ENCODE measurements at places on chromosomes 6 and 20.
A peak's percentile ranks its signal among the peaks of the same experiment; 100 is the strongest.

DNA sequence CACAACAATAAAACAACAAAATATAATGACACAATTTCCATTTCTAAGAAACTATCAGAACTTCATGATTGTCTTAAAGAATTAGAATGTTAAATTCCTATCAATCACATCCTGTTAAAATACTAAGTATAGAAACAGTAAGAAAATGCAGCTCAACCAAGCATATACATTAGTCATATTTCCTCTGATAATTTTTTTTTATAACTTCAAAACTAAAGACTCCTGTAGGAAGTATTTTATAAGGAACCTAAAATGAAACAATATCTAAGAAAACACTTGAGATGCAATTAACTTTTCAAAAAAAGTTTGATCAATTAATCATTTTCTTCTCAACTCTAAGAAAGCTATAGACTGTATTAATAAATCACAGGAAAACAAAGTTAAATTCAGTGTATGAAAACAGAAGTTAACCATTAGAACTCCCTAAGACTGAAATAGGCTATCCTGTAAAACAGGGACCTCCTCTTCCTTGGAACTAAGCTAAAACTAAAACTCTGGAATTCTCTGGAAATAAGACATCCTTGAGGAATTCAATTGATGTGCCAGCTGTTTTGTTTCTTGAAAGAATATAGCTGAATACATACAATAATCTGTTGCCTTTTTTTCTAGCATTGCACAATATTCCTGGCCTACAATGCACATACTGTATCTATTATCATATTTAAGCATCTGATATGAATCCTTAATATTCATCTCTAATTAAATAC, 19.8 kb downstream of the FKBP5 start:
- no peak for DNase-seq

DNA sequence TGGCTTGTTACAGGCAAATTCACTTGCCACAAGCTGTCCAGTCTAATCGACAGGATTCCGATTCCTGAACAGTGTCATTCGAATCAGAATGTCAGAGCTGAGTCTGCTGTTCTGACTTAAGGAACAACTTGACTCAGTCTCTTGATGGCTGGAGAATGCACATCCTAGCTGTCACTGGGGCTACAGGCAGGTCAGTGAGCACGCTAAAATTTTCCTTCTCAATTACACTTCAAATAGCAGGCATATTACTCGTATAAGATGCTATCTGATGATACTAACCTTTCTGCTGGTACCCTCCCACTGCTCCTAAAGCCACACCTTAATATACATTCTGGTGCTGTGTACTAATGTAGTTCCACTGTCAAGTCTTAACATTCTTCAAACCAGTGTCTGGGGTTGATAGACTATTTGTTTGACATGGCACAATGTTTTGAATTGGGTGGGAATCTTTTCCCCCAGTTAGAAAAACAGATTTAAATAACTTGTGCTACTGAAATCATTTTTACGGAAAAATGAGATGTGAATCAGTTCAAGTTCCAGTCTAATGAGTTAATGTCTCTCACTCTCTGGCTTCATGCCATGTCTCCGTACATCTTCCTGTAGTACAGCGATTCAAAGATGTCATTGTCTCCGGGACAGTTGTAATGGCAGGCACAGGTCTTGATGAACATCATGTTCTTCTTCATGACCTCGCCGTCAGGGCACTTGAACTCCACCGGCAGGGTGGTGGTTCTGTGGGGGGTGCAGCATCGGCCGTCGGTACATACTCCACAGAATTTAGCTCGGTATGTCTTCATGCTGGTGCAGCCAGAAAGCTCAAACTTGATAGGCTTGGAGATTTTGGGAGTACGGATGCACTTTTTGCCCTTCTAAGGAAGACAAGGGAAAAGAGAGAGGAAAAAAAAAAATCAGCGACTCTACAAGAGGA, 2.2 kb downstream of the CCN2 start:
- peak; percentile 12 for DNase-seq

- DNase-seq = no peak
Measured at GRCh38 chr20:24664266-24664986, 195.0 kb downstream of the SYNDIG1 start.

- DNase-seq = no peak
Measured at GRCh38 chr6:148287623-148288333, 54.9 kb upstream of the SASH1 start.

GRCh38 chr6:95690328-95690727, 113.0 kb downstream of the MANEA start:
- no peak for DNase-seq

- no peak for DNase-seq
Measured at GRCh38 chr6:66184091-66184490, 477.1 kb upstream of the EYS start.

DNA sequence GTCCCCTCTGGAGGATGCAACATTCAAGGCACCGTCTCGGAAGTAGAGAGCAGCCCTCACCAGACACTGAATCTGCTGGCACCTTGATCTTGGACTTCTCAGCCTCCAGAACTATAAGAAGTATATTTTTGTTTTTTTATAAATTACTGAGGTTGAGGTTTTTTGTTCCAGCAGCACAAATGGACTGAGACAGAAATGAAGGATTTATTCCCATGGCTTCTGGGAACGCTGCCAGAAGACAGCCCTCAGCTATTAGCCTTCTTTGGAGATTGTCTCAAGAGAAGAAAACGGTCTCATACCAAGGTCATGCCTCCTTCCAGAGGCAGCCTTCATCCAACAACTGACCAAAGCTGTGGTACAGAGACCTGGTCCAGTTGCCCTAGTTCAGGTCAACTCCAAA, 85.4 kb downstream of the CHMP4B start:
- no peak for DNase-seq

DNA sequence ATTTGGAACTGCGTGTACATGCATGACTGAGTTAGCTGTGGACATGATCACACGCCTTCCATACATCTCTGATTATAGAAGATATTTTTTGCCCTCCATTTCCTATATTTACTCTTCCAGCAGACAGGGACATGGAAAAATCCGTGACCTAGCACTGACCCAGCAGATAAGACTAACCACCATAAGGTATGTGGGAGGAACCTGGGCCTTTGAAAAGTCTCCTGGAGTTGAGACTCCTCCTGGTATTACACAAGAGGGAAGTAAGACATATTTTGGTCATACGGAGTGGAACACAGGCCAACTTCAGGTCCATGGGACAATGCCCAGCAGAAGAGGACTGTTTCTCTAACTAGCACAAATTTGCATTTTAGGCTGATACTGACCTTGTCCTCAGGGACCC, 13.7 kb upstream of the SIRPB1 start:
- no peak for DNase-seq

GRCh38 chr20:24960302-24960801, 11.3 kb downstream of the CST7 start:
- no peak for DNase-seq

DNA sequence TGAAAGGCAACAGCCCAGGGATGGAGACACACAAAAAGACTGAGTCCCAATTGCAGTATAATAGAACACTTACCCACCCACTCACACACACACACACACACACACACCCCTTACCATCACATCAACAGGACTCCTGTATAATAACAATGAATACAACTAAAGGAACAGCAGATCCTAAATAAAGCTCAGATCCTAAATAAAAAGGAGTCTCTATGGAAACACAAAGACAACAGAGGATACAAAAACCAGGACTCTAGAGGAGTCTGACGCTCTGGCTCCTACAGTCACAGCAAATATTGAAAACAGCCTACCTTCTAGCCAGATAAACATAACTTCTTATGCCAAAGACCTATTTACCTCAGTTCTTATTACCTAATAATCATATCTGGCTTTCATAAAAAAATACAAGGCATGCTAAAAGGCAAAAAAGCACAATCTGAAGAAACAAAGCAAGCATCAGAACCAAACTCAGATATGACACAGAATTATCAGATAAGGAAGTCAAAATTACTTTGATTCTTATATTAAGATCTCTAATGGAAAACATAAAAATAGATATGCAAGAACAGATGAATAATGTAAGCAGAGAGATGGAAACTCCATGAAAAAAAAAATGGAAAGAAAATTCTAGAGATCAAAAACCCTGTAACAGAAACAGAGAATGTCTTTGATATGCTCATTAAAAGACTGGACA, 134.9 kb downstream of the MMUT start:
- DNase-seq = no peak

DNA sequence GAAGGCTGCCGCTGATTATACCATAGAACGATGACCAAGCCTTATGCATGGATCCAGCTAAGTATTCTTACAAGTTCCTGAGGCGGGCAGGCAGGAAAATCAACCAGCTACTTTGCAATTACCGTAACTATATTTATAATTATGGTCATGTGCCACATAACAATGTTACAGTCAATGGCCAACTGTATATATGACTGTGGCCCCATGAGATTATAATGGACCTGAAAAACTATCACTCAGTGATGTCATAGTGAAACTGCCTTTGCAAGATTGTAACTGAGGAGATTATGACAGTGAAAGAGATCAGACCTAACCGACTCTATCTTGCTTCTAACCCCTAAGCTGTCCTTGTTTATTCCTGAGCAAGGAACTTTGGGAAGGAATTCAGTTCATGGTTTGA, 33.1 kb upstream of the FAM135A start:
- DNase-seq = no peak

DNA sequence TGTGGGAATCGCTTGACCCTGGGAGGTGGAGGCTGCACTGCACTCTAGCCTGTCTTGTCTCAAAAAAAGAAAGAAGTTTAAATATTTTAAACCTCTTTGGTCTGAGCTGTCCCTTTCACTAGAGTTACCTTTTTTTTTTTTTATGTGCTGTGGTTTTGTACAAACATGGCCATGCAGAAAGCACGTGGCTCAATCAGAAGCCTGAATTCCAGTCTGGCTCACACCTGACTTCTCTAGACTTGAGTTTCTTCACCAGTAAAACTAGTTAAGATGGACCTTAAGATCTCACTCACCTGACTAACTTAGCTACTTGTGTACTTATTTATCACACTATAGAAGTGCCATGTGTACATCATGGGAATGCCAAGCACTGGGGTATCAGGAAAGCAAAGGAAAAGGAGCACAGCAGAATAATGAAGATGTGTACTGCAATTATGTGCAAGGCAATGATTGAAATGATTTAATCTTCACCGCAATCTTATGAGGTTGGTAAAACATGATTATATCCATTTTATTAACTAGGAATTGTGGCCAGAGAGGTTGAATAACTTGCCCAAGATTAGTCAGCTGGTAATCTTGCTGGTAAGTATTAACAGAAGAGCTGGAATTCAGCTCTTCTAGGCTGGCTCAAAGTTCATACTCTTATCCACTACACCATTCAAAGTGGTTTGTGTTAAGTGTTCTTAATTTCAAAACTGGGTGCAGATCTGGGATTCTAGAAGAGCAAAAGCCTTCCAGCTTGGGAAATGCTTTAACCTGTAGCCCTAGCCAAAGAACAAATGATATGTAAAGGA, 10.7 kb downstream of the HMGN3 start:
- DNase-seq = no peak

DNA sequence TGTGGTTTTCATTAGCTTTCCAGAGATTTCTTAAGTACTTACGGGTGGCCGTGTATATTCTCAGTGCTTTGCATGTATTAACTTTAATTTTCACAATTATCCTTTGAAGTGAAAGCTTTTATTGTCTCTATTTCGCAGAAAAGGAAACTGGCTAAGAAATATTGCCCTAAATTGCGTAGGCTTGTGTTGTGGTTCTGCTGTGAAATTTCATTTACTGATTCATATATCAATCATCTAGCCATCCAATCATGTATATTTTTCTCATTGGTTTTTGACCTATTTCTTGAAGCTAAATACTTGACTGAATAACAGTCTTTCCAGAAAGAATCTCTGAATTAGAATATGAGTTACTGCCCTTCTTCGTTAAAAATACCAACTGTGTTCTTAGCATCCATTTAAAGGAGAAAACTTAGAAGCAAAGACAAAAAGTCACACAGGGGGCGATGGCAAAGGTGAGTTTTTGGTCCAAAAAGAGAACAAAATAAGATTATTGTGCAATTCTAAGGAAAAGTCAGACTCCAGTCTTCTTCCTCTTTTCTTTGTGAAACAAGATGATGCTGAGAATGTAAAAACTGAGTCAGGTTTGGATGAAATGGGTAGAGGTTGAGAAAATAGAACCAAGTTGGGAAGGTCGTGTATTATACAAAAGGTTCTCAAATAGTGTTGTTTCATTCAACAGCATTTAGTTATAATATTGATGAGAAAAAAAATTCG, 1.4 kb downstream of the CYB5R4 start:
- no peak for DNase-seq

GRCh38 chr20:44074252-44075151, 112.5 kb downstream of the JPH2 start:
- peak; percentile 44 for DNase-seq

DNA sequence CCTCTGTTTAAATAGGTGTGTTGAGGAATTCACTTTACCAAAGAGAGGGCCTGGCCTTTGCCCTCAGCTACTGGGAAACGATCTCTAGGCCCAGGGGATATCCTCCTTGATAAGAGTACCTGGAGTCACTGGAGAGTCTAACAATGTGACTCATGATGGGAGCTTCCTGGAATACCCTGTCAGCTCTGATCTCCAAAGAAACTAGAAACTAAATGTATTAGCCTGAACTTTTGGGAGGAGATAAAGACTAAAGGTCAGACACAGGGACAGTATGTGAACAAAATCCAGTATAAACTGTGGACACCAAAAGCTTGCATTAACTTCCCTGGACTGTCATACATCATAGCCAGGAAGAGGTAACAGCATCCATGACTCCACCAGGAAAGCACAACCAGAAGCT, 148.5 kb downstream of the RNGTT start:
- DNase-seq = no peak

DNA sequence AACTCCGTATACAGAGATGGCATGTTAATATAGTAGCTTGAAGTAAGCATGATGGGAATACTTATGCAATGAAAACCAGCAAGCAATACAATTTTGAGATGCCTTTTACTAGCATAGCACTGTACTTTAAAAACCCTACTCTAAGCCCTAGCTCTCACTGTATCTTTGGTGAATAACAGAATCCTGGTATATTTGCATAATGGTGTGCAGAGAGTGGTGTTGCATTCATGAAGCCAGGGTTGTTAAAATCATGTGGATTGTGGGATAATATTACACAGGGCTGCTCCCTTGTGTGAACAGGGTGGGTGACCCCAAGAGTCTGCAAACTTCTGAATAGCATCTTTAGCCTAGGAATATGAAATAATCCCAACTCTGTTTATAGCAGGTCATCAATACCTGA, 105.2 kb upstream of the BMP2 start:
- no peak for DNase-seq

DNA sequence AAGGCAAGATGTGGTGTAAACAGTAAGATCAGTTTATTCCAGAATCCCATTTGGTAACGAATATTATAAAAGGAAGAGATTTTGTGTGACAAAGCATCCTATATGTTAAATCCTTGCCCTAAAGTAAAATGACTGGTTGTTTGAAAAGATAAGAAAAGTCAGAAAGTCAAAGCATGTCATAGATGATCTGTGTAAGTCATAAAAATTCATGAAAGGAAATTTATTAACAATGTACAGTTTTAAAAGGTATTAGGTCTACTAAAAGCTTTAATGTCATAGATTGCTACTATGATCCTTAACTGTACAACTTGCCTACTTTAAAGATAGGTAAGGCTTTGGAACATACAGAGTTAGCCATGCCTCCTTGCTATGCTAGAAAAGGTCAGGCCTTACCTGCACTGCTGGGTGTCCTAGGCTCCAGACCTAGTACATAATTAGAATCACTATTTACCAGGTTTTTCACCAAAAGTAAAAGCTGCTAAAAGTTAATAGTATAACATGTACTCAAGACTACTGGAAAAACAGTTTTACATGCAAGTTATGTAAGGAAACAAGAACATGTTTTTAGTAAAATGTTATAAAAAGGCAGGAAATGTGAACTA, 1090.1 kb upstream of the ADGRB3 start:
- no peak for DNase-seq

All from amygdala (tissue), 56 donors.